ENCODE measurements at places on chromosomes 3 and 15.

GRCh38 chr15:63950911-63951481, 95.3 kb downstream of the DAPK2 start:
- DNase-seq: no peak

GRCh38 chr3:22371607-22372291, 620.7 kb upstream of the ZNF385D start:
- DNase-seq: no peak

- no peak for DNase-seq
Measured at GRCh38 chr3:93843981-93844380, 129.7 kb downstream of the PROS1 start.

DNA sequence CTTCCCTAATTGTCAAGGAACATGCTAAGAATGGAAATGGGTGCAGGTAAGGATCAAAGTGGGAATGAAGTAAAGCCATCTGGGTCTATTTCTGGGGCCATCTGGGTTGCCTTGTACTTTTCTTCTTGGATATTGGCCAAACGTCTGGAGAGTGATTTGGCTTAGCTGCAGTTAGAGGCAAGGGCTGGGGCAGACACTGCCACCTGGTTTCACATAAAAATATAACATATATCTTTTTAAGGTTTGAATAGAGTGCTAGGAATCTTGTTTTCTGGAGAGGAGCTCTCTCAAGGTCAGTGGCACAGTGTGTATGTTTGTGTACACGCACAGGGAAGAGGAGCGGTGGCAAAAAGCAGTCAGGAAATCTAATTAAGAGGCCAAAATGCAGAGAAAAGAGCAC, 24.7 kb upstream of the EOMES start:
- DNase-seq: no peak

DNA sequence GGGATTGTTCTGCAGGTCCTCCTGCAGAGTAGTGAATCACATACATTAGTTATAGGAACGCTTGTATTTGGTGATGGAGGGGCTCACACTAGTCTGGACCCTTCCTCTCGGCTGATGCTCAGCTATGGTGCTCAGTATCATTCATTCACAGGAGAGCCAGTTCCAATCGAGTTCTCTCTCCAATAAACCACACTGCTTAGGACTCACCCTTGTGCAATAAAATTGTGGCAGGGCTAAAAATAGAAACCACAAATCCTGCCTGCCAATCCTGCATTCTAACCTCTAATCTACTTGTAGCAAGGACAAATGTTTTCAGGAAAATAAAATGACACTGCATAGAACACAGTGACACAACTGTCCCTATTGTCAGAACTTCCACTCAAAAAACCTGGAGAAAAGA, 138.4 kb upstream of the TBL1XR1 start:
- peak; percentile 64 for DNase-seq
